ENCODE measurements at places on chromosomes 3 and 15. TPM values are rescaled to one million over a fixed set of nuclear protein-coding genes. Genes with fewer than 3 reads are reported as not detected.

Gene UACA
- 19.0 TPM for polyA plus RNA-seq

Gene C3orf20
- not detected for polyA plus RNA-seq

Gene MEIS2
- 8.4 TPM for polyA plus RNA-seq

- DNase-seq: no peak
Measured at GRCh38 chr15:70435872-70436271, 327.5 kb downstream of the UACA start.

DNA sequence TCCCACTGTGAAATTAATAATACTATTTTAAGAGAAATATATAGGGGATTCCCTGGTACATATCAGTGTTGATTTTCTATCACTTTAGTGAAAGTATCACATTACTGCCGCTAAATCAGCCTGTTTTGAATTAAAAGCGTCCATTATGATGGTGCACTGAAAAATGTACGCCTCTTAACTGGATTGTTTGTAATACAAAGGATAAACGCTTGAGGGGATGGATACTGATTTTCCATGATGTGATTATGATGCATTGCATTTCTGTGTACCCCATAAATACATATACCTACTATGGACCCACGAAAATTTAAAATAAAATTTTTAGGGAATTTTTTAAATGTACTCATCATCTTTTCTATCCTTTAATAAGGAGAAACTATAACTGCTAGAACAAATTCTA, 478.6 kb downstream of the MAGI1 start:
- DNase-seq: no peak

DNA sequence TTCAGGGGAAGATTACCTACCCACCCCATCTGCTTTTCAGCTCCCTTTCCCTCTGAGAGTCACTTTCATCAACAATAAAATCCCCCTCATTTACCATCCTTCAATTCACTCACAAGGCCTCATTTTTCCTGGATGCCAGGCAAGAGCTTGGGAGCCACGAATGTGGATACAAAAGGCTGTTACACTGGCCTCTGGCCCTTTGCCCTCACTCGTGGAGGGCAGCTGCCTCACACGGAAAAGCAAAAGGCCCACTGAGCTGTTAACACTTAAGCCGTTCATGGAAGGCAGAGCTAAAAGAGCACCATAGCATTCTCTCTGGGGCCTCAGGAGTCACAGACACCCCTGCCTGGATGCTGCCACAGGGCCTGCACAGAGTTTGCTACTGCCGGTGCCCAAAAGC, 102.4 kb upstream of the TUSC7 start:
- no peak for DNase-seq

DNA sequence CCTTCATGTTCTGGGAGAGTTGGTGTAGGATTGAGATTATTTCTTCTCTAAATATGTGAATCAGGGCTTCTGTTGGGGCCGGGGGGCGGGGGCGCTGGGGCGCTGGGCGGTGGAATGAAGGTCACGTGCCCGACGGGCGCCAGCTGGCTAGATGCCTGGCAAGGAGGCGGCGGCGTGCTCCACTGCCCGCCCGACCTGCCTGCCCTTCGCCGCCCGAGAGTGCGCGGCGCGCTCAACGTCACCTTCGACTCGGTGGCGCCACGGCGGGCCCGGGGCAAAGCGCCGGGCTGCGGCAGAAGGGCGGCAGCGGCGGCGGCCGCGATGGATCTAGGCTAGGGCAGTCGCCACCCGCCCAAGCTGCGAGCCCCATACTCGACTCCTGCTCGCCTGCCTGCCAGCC, 47.0 kb upstream of the LHFPL4 start:
- no peak for DNase-seq

DNA sequence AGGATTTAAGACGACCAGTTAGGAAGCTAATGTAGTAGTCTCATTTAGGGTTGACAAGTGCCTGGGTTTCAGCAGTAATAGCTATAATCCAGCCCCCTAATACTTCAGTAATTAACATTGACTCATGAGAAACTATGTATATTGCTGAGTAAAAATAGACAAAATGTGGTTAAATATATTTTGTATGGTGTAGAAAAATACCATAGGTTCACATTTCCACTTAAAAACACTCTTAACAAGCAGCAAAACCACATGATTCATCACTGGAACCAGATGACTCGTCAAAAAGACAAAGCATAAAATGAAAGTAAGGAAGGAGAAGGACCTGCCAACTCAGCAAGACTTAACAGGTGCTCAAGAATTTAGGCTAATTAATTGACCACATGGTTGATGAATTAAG, 288.9 kb downstream of the EFHB start:
- peak; percentile 2 for DNase-seq

DNA sequence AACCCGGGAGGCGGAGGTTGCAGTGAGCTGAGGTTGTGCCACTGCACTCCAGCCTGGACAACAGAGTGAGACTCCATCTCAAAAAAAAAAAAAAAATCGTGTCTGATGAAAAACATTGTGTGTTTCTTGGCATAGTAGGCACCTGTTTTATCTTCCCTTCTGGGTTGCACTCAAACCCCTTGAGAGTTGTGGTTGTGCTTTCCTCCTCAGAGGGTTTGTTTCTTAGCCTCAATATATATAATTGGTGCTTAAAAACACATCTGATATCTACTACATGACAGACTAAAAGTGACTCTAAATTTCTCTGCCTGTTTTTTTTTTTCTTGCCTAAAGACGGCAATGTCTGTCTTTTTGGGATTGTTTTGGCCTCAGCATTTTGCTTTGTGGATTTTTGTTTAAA, 7.6 kb downstream of the NR1D2 start:
- no peak for DNase-seq

DNA sequence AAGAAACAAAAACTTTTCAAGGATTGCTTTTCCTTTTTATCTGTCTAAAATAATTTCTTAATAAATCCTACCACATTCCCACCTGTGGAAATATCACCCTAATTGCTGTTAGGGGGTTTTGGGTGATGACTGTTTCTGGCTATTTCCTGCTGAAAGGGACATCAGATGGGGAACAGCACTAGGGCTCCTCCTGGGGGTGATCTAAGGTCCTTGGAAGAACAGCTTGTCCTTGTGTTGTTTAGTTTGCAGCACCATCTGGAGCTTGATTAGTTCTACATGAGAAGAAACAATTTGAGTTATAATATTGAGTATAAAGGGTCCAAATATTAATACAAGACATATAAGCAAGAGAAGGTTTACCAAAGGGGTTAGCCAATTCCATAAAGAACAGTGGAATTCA, 18.7 kb downstream of the OR5H15 start:
- no peak for DNase-seq

DNA sequence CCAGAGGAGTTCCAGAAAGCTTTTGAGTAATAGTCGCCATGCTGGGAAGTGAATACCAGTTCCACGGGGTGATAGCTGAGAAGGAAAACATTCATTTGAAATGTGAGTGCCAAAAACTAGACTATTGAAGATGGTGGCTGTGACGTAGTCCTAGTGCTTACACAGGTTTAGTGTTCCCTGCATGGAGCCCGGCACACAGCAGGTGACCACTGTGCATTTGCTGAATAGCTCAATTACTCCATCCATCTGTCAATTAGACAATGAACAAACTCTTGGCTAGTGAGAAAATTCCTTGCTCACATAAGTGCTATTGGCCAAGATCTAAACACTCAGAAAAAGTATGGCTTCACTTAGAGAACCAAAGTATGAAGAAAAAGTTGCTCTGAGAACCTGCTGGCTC, 448.1 kb upstream of the WNT5A start:
- no peak for DNase-seq

DNA sequence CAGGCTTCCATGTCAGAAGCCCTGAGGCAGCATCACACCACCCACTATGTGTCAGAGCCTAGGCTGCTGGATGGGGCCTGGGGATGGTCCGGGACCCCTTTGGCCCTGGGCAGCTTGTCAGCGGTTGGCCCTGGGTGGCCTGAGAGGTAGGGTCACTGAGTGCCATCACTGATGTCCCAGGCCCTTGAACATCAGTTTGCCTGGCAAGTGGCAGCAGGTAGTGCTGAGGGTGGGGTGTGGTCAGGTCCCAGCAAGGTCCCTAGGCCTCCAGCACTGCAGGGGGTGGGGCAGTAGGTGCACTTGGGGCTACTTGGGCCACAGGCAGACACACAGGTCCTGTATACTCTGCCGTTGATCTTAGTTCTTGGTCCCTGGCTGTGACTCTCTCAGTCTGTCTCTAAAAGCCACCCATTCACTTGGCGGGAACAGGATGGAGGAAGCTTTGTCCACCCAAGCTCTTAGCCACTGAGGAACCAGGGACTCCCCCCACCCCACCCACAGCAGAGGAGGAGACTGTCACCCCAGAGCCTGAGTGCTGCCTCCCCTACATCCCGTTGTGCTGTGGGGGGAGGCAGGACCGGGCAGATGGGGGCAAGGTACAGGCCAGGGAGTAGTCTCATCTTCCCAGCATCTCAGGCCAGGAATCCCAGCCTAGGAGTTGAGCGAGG, 5.8 kb downstream of the GNAI2 start:
- DNase-seq: no peak

- peak; percentile 83 for DNase-seq
Measured at GRCh38 chr15:76177491-76178040, 117.8 kb downstream of the TMEM266 start.

- DNase-seq: no peak
Measured at GRCh38 chr3:22980346-22980745, 222.8 kb upstream of the UBE2E2 start.

Measured in mammary epithelial cell (primary cell).